Left ventricle myocardium inferior (tissue), 1 donor: ENCODE measurements at places on chromosomes 4 and X. TPM values are rescaled to one million over a fixed set of nuclear protein-coding genes. Genes with fewer than 3 reads are reported as not detected.

GRCh38 chr4:178856139-178856800 lies 1414.0 kb upstream of the AGA start:
- H3K36me3 ChIP-seq, result no peaks in the 10 kb centered on the region
- no peaks in the 10 kb centered on the region for H3K4me1 ChIP-seq
- no peak overlapping the region for H3K4me3 ChIP-seq
- no peak overlapping the region for H3K27ac ChIP-seq
- no peaks in the 10 kb centered on the region for H3K27me3 ChIP-seq
- DNase-seq, result no peak

- no peaks in the 10 kb centered on the region for H3K36me3 ChIP-seq
- no peak for DNase-seq
- H3K27ac ChIP-seq, result peak overlapping the region; percentile 8
- no peaks in the 10 kb centered on the region for H3K27me3 ChIP-seq
- no peaks in the 10 kb centered on the region for H3K4me1 ChIP-seq
These were observed 581.6 kb upstream of the FTHL17 start for GRCh38 chrX:31653422-31653821.

ERAS gene
- total RNA-seq, result not detected

FGFBP1 gene
- not detected for total RNA-seq

S100G gene
- not detected for total RNA-seq

PCDH10 gene
- 0.14 TPM for total RNA-seq

- no peak for DNase-seq
These were observed 12.2 kb upstream of the ODAM start for GRCh38 chr4:70183168-70183939.

MTHFD2L gene
- 13.8 TPM for total RNA-seq

GRCh38 chrX:47808904-47809788 lies 27.6 kb upstream of the ZNF81 start:
- no peak overlapping the region for H3K27ac ChIP-seq
- no peaks in the 10 kb centered on the region for H3K36me3 ChIP-seq
- H3K27me3 ChIP-seq, result no peaks in the 10 kb centered on the region
- no peak for DNase-seq
- H3K4me1 ChIP-seq, result peaks cover 6% of the 10 kb centered on the region
- no peak overlapping the region for H3K4me3 ChIP-seq

DNA sequence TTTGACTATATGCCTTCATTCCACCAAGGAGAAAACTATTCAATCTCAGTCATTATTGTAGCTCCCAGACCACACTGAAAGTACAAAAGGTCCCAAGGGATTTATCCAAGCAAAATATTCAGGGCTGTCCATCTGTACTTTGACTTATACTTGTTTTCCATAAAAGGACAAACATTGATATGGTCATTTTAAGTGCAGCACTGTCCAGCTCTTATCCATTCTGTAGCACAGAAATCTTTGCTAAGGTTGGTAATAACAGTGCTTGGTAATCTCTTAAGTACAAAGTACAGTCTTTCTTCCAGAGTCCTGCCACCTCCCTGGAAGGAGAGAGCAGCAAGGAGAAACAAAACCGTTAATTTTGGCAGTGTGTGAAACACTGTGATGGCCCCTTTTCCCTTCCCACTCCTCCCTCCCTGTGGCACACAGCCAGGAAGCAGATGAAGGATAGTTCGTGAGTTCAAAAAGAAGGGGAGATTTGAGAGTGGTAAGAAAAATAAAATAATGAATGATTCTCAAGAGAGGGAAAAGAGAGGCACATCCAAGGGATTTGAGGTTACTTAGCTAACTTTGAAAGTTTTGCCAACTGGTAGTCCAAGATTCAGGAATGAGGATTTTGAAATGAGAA lies 6.8 kb upstream of the CXCL2 start:
- no peak overlapping the region for H3K4me3 ChIP-seq
- DNase-seq, result no peak
- no peaks in the 10 kb centered on the region for H3K36me3 ChIP-seq
- peaks cover 43% of the 10 kb centered on the region for H3K4me1 ChIP-seq

GRCh38 chr4:113596396-113596795 lies 165.1 kb downstream of the CAMK2D start:
- peaks cover 52% of the 10 kb centered on the region for H3K4me1 ChIP-seq
- H3K27ac ChIP-seq, result no peak overlapping the region
- no peak overlapping the region for H3K4me3 ChIP-seq
- H3K27me3 ChIP-seq, result no peaks in the 10 kb centered on the region
- H3K36me3 ChIP-seq, result peaks cover 3% of the 10 kb centered on the region

DNA sequence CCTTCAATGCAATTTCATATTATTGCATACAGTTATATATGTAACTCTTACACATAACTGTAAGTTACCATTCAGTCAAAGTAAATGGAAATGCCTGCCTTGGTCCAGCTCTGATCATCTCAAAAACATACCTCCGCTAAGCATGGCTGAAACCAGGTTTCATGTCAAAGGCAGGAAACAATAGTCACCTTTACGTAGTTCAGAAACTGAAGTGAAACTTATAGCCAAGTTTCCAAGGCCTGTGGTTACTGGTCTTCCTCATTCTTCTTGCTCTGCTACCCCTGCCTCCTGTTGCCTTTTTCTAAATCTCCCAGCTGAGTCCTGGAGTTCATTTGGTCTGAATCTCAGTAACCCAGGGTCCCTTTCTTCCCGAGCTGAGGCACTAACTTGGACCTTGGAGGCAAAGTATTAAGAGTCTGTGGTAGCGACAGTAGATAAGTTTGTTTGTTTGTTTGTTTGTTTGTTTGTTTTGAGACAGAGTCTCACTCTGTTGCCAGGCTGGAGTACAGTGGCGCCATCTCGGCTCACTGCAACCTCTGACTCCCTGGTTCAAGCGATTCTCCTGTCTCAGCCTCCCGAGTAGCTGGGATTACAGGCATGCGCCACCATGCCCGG lies 30.8 kb downstream of the DAPP1 start:
- H3K4me1 ChIP-seq, result no peaks in the 10 kb centered on the region
- H3K27me3 ChIP-seq, result no peaks in the 10 kb centered on the region
- DNase-seq, result no peak

- H3K27ac ChIP-seq, result peak overlapping the region; percentile 14
- H3K4me3 ChIP-seq, result no peak overlapping the region
- DNase-seq, result no peak
- H3K27me3 ChIP-seq, result no peaks in the 10 kb centered on the region
- H3K4me1 ChIP-seq, result peaks cover 26% of the 10 kb centered on the region
These were observed 340.8 kb upstream of the KLF3 start for GRCh38 chr4:38323141-38323641.

H2BW1 gene
- total RNA-seq, result not detected

LDB2 gene
- total RNA-seq, result 29.6 TPM

DNA sequence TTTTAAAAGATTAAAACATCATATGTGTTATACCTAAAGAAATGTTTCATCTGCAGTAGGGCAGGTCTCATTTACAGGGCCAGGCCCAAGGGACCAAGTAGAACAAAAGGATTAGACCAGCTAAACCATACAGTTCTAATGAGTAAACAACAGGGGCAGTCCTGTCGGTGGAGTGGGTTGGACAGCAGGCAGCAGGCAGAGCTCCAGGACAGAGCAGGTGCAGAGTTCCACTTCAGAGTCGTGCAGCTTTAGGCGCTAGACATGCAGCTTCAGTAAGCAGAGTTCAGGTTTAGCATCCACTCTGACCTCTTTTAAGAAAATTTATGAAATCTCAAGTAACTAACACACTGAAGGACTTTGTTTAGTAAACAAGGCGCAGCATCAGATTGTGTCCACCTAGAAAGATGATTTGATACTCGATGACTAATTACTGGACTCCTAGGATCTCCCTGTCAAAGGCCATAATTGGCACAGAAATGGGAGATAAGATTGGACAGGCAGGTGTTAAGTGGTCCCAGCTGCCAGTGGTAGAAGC lies 487.7 kb upstream of the INTU start:
- H3K4me3 ChIP-seq, result no peak overlapping the region
- H3K27me3 ChIP-seq, result no peaks in the 10 kb centered on the region
- H3K27ac ChIP-seq, result no peak overlapping the region
- H3K4me1 ChIP-seq, result no peaks in the 10 kb centered on the region
- no peak for DNase-seq

DNA sequence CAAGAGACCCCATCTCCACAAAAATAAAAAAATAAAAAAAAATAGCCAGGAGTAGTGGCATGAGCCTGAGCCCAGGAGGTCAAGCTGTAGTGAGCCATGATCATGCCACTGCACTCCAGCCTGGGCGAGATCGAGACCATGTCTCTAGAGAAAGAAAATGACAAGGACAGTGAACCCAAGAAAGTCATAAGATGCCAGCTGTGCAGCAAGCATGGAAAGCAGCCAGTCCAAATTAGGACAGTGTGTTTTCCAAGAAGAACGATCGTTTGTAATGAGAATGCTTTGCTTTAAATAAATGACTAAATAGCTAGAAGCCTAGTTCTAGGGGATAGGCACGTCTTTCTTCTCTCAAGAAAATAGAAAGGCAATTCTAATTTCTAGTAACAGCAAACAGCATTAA lies 58.4 kb upstream of the MSANTD1 start:
- DNase-seq, result no peak
- H3K4me3 ChIP-seq, result no peak overlapping the region
- H3K27ac ChIP-seq, result no peak overlapping the region
- no peaks in the 10 kb centered on the region for H3K27me3 ChIP-seq

GRCh38 chr4:177455561-177455970 lies 13.3 kb upstream of the AGA start:
- H3K4me3 ChIP-seq, result no peak overlapping the region
- no peak for DNase-seq
- H3K27ac ChIP-seq, result no peak overlapping the region
- H3K36me3 ChIP-seq, result no peaks in the 10 kb centered on the region
- no peaks in the 10 kb centered on the region for H3K4me1 ChIP-seq
- no peaks in the 10 kb centered on the region for H3K27me3 ChIP-seq

GRCh38 chrX:13131396-13132137 lies 87.1 kb upstream of the FAM9C start:
- H3K4me1 ChIP-seq, result peaks cover 4% of the 10 kb centered on the region
- no peak overlapping the region for H3K27ac ChIP-seq
- H3K27me3 ChIP-seq, result no peaks in the 10 kb centered on the region
- H3K36me3 ChIP-seq, result no peaks in the 10 kb centered on the region

DNA sequence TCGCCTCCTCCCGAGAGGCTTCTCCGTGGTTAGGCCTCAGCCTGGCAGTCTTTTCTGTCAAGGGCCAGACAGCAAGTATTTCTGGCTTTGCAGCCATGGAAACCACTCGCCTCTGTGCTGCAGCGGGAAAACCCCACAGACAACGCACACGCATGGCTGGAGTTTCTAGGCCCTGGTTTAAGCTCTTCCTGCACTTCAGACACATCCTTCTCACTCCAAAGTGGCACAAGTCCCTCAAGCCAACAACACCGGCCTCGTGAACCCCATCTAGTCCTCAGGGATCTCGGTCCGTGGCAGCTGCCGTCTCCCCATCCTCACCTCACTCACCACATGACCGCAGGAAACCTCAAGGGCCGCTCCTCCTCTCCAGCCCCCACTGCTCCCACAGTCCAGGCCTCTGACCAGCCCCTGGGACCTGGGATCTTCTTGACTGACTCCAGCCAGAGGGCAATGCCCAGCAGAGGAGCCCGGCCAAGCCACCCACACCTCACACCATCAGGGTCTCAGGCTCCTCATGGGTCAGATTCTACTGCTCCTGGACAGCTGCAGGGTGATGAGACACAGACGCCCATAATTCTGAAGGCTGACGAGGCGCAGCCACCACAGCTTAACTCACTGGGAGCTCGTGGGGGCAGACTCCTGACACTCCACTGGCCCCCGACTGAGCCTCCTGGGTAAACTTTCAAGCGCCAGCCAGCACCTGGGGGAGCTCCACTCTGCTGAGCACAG lies 21.7 kb downstream of the LETM1 start:
- no peak overlapping the region for H3K4me3 ChIP-seq
- H3K36me3 ChIP-seq, result peaks cover 88% of the 10 kb centered on the region
- H3K27ac ChIP-seq, result no peak overlapping the region
- no peak for DNase-seq

CT47B1 gene
- total RNA-seq, result not detected

DACH2 gene
- total RNA-seq, result not detected

DNA sequence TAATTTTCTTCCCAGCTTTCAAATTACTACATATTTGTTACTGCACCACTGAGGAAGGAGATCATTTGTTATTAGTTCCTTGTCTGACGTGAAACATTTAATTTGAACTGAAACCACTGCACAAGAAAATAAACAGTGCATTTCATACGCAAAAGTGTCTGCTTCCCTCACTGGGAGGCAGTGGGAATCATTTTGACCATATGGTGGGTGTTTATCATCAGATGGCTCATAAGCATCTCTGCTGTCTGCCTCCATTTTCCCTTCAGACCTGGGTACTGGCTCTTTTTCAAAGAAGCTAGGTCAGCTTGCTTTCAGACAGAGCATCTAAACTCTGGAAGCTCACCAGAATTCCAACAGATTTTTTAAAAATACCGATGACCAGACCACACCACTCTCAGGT lies 135.2 kb downstream of the PCDH19 start:
- H3K27ac ChIP-seq, result no peak overlapping the region
- H3K36me3 ChIP-seq, result no peaks in the 10 kb centered on the region
- H3K4me3 ChIP-seq, result no peak overlapping the region

- H3K36me3 ChIP-seq, result no peaks in the 10 kb centered on the region
- H3K4me3 ChIP-seq, result no peak overlapping the region
These were observed 27.5 kb upstream of the HMGB3 start for GRCh38 chrX:150955590-150955989.

GRCh38 chr4:120156120-120156718 lies 89.6 kb upstream of the MAD2L1 start:
- DNase-seq, result no peak
- H3K27me3 ChIP-seq, result no peaks in the 10 kb centered on the region
- H3K4me1 ChIP-seq, result no peaks in the 10 kb centered on the region
- no peaks in the 10 kb centered on the region for H3K36me3 ChIP-seq
- H3K27ac ChIP-seq, result no peak overlapping the region
